ENCODE measurements at places on chromosomes 11 and 22. TPM values are rescaled to one million over a fixed set of nuclear protein-coding genes. Genes with fewer than 3 reads are reported as not detected.

- no peak for DNase-seq
Measured at GRCh38 chr11:83158357-83158786, 1.4 kb downstream of the PCF11 start.

Gene GGTLC3
- total RNA-seq: not detected

Gene KCNK4
- 0.22 TPM for total RNA-seq

Gene IRF7
- 74.8 TPM for total RNA-seq

DNA sequence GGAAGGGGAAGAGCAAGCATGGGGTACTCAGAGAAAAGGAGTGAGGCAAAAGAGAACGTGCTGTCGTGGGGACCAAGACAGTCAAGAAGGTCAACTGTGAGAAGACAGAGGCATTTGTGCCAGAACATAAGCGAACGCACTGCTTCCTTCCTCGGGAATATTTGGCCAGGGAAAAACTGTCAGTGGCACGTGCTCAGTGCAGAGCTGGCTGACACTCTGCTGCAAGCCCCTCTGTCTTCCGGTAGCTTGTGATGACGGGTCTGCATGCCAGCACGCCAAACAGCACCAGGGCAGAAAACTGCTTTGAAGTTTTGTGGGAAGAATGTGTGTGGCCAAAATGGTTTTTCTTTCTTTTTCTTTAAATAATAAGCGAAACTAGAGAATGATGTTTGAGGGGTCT is 60.6 kb downstream of the SMCO4 start:
- DNase-seq: no peak

DNA sequence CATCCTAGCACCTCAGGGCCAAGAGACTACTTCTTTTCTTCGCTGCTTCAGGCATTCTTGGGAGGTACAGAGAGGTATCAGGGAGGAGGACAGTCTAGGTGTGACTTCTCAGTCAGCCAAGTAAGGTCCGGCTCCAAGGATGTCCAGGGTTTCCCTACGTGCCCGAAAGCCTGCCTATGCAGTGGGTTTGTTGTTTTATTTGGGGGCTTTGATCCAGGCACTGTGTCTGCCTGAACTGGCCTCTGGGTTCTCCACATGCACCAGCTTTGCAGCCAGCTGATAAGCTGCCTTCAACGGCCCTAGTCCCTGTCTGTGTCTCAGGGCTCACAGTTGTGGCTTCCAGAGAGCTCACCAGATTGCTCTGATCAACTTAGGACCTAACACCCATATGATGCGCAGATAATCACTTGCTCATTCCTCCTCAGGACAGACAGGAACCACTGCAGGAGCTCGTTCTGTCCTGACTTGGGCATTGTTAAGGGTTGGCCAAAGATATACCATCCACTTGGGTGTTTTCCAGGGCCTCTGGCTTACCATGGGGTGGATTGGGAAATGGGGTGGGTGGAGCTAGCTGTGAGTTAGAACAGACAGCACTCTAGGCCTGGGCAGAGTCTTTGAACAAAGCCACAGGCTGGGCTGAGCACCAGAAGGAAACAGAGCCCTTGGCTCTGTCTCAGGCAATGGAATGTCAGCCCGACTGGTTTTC is 45.5 kb upstream of the CRYBB3 start:
- DNase-seq: no peak

- no peak for DNase-seq
Measured at GRCh38 chr22:46748206-46748907, 10.3 kb upstream of the CERK start.

Gene C11orf87
- not detected for total RNA-seq

Gene XNDC1N
- 21.5 TPM for total RNA-seq

DNA sequence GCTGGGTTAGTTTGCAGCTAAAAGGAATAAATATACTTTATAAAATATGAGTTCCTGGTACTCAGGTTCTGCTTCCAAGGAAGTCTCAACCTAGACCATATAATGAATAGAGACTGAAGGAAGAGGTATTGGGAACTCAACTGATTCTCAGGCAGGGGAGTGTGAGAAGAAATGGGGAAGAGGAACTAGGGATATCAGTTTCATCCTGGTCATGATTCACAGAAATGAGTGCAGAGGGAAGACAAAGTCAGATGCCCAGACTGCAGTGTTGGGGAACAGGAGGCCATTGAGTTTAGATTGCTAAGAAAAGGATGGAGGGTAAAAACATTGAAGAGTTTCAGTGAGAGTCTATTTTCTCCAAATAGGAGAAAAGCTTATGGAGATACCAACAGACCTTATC is 28.8 kb downstream of the PLAAT5 start:
- no peak for DNase-seq

DNA sequence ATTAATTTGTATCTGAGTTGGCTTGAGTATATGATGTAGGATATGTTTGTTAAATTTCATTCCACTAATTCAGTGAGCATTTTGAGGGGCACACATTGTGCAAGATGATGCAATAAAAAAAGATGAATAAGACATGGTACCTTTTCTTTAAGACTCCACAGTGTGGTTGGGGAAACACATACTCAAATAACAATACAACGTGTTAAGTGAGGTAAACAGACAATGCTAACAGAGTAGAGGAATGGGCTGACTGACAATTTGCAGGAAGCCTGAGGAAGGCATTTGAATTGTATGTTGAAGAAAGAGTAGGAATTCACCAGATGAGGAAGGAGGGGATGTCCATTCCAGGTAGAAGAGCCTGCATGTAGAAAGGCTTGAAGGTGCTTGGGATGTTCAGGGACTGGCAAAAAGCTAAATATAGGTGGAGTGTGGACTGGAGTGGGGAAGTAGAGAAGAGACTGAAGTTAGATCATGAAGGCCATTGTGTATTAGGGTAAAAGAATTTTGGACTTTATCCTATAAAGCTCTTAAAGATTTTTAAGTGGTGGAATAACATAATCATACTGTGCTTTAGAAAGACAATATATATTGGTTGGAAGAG is 6.8 kb downstream of the RNF169 start:
- DNase-seq: no peak

- no peak for DNase-seq
Measured at GRCh38 chr11:75338516-75339208, 12.8 kb downstream of the ARRB1 start.

- DNase-seq: no peak
Measured at GRCh38 chr22:18096823-18097222, 13.8 kb upstream of the TUBA8 start.

Gene OR52H1
- 0.25 TPM for total RNA-seq

Gene NPTXR
- total RNA-seq: 4.9 TPM

- DNase-seq: no peak
Measured at GRCh38 chr11:69127081-69127850, 28.5 kb upstream of the SMIM38 start.

DNA sequence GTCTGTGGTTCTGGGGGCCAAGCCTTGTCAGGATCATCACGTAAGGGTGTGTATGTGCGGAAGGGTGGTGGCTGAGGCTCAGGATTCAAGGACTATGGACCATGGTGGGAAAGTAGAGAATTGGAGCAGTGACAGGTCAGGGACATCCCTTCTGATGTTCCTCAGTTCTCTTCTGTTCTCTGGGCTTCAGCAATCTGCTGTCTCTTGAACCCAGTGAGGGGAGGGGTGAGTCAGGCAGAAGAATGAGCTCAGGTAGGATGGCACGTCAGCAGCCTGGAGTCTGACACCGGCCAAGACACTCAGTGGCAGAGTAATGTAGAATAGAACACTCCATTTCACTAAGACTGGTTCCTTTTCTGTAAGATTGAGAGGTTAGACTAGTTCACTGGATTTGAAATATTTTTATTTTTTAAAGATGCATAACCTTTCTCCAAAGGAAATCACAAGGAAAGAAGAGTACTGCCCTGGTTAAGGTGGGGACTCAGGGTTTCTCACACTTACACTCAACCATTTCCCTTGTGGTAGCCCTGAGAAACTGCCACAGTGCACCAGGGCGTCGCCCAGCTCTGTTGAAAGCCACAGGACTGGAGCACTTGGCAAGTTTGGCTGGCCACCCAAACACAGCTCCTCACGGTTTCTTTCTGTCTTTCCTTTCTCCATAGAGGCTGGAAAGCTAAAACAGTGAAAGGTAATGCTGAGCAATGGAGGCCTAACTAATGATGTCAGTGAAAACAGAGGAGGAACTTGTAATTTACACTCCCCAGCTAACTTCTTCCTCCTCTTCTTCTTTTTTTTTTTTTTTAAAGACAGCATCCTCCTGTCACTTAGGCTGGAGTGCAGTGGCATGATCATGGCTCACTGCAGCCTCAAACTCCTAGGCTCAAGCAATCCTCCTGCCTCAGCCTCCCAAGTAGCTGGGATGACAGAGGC is 23.1 kb upstream of the MICAL2 start:
- peak; percentile 46 for DNase-seq

DNA sequence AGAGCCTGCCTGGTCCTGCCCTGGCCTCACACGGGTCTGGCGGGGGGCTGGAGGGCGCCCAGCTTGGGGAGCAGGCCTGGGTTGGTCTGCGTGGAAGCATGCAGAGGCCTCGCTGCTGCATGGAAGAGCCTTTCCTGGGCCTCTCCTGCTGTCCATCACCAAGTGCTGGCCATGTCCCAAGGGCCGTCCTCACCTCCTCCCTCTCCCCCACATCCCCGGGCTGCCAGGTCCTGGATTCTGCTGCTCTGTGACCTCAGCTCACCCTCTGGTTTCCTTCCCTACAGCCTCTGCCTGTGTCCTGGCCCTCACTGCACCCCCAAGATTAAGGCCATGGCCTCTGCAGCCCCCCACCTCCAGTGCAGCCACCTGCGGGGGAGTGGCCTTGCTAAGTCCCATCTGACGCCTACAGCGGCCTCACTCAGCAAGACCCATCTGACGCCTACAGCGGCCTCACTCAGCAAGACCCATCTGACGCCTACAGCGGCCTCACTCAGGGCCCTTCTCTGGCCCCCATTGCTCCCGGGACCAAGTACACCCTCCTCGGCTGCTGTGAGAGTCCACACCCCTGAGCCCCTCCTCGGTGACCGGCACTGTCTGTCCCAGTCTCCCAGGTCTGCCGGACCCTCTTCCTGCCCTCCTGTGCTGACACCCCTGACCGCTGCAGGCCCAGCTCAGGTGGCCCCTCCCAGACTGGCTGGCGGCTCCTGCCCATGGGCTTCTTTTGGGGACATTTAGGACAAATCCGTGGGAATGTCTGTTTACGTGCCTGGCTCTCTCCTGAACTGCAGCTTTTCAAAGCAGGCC is 119.5 kb upstream of the B3GAT1 start:
- DNase-seq: no peak

DNA sequence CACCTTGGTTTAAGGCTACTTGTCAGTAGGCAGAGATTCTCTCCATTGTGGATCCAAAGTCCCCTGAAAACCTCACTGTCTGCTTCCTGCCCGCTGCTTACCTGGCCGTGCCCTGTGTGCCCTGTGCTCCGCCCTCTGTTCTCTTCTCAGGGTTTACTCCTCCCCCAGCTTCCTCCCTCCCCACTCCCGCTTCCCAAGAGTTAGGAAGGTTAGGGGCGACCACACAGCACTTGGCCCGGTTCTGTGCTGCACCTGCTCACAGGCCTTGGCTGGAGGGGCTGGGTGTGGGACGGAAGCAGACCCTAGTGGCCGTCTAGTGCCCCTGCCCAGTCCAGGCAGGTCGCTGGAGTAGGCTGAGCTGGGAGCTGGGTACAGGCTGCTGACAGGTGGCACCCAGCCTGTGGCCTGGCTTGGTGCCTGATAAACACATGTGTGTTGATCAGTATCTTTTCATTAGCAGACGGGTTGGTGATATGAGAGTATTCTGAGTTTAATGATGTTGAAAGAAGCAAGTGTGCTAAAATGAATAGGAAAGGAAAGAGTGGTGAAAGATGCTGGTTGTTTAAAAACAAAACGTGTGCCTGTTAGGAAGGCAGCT is 40.5 kb downstream of the GRAMD4 start:
- no peak for DNase-seq

DNA sequence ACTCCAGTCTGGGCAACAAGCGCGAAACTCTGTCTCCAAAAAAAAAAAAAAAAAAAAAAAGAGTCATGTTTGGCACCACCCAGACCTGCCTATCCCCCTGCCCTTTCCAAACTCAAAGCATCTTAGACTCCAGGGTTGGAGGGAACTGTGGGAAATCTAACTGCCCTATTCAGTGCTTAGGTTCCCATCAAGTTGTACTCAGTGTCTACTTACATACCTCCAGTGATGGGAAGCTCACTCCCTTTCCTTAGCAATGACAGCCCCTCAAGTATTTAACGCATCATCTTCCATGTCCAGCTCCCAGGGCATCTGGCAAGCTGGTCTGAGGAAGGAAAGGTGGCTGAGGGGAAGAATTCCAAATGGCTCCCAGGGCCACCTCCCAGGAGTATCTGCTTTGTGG is 3.0 kb downstream of the ACTN3 start:
- DNase-seq: no peak

DNA sequence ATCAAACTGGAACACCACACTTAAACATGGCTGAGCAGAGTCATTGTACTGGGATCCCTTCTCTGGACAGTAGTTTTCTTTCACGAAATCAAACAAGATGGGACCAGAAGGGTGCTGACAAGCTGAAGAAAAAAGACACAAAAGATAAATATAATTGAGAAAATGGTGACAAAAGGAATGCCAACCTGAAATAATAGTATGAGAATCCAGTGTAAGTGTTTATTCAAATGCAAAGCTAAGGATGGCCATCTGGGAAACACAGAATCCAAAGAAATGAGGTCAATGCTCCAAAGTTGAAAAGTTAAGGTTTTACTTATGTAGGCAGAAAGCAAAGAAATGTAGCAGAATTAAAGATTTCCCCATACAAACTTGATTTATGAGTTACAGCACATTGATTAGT is 5.3 kb upstream of the OR52E5 start:
- no peak for DNase-seq

Gene OR51G1
- total RNA-seq: not detected

- no peak for DNase-seq
Measured at GRCh38 chr11:77502346-77502905, 28.5 kb upstream of the PAK1 start.

DNA sequence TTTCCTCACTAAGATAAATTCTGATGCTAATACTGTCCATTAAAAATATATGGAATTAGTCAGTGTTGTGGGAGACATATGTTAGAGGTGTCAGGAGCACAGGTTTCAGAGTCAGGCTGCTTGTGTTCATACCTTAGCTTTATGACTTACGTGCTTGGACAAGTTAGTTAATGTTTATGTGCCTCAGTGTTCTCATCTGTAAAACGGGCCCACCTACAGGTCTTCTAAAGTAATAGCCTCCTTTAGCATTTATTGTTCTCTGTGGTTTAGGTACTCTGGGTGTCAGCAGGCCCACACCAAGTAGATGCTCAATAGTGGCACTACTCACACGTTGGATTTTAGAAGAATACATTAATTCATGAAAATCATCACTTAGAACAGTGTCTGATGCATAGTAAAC is 308.7 kb upstream of the ZC3H12C start:
- DNase-seq: no peak

- DNase-seq: no peak
Measured at GRCh38 chr22:45197606-45198462, 34.1 kb downstream of the NUP50 start.

DNA sequence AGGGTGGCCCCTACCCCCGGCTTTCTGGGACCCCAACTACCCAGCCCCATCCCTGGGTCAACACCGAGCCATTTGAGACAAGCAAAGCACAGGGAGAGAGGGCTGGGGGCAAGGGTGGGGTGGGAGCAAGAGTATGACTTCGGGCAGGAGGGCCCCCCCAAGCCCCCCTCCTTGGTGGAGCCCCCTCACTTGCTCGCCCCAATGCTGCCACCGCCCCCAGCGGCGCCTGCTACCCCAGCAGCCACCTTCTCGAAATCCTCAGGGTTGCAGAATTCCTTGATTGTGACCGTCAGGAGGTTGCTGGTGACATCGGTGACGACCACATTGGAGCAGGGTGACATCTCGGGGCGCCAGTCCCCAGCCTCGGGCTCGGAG is 6.0 kb downstream of the CBX6 start:
- DNase-seq: no peak

Measured in T-cell (primary cell).